ENCODE measurements at places on chromosomes 7 and 10.
A peak's percentile ranks its signal among the peaks of the same experiment; 100 is the strongest.

DNA sequence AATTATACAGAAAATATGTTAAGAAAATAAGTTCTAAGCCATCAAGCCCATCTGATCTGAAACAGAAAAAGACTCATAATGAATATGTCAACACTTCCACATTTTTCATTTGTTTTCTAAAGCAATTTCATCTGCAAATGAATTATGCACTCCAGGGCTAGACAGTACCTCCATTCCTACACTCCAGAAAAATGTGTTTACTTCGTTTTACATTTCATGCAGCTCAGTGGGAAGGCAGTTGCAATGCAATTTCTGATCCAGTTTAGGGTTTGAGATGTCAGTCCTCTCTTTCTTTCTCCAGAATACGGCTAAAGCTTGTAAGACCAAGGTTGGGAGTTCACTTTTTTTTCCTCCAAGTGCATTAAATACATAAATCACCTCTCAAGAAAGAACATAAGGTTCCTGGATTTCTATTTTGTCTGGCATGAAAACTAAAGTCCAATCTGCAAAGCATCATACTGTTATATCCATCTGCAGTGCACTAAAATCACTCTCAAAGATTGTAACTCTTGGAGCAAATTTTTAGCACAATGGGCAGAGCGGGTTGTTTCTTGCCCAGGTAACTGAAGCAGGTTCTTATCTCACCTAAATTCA is 348.8 kb upstream of the C7orf33 start:
- DNase-seq = no peak

- no peak for DNase-seq
Observed at GRCh38 chr10:47299611-47300428, at the start of gene GDF10. TSS of gene GDF10 (plus strand) at chr10:47300197. CDS start at chr10:47300652, 455 bp downstream.

- DNase-seq = peak; percentile 92
Observed at GRCh38 chr7:98745722-98746318, 124.0 kb downstream of the TMEM130 start.

DNA sequence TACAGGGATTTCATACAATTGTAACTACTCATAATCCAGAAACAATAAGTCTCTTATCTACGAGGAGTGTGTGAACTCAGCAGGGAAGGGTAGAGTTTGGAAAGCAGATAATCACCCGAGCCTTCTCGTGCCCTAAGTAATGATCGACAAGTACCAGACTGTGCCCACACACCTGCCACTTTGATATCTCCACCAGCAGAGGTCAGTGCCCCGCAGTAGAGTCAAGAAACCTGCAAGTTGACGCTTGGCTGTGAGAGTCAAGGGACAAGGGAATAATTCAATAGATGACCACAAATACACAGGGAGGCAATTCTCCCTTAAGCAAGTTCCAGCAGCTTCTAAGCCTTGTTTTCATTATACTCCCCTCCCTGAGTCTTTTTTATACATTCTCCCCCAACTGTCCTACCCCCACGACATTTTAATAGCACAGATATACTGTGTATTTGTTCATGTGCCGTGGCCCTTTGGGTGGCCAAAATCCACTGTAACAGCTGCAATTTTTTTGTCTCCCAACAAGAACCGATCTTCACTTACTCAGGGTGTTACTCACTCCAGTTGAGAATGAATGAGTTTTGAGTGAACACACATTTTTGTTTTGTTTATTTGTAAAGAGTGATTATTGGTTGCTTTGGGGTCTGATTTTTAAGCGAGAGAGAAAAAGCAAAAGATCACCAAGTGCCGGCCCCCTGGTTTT is 106.9 kb upstream of the RHEB start:
- DNase-seq = peak; percentile 40

DNA sequence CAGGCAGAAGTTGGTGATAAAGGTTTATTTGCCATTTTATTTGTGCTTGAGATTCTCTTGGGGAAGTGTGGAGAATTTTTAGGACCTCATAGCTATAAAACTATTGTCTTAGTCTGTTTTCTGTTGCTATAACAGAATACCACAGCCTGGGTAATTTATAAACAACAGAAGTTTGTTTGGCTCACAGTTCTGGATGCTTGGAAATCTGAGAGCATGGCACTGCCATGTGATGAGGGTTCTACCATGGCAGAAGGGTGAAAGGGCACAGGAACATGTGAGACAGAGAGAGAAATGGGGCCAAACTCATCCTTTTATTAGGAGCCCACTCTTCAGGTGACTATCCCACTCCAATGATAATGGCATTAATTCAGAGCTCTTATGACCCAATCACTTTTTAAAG is 12.3 kb downstream of the SUN3 start:
- no peak for DNase-seq

- DNase-seq = no peak
Observed at GRCh38 chr10:105473170-105473569, 832.1 kb downstream of the SORCS3 start.

- peak; percentile 49 for DNase-seq
Observed at GRCh38 chr7:152178405-152179058, 153.1 kb downstream of the GALNT11 start.

DNA sequence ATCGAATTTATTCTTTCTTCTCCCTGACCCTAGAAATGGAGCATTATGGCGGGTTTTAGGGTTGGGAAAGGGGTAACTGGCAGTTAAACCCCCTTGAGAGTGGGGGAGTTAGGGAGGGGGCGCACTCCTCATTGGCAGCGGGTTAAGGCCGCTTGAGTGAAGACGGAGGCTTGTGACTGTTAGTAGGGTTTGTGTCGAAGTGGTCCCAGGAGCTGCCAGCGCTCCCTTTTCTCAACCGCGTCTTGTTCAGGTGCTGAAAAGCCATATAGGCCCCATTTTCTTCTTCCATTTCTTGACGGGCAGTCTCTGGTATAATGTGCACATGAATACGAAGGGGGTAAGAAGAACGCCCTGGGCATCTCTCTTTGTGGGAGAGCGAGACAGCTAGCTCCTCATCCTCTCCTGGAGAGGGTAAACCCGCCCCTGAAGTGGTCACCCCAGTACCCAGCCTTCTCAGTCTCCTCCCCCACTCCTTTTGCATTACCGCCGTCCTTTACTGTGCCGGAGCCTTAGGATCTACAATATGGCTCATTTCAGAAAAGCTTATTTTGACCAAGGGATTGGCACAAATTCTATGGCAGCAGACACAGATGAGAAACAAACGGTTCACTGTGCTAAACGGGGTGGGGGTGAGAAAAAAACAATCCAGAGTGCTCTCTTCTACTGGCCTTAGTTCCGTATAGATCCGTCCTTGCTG is 836 bp downstream of the KMT2E start:
- DNase-seq = peak; percentile 59

- no peak for DNase-seq
Observed at GRCh38 chr7:92699966-92700514, 109.8 kb upstream of the FAM133B start.

DNA sequence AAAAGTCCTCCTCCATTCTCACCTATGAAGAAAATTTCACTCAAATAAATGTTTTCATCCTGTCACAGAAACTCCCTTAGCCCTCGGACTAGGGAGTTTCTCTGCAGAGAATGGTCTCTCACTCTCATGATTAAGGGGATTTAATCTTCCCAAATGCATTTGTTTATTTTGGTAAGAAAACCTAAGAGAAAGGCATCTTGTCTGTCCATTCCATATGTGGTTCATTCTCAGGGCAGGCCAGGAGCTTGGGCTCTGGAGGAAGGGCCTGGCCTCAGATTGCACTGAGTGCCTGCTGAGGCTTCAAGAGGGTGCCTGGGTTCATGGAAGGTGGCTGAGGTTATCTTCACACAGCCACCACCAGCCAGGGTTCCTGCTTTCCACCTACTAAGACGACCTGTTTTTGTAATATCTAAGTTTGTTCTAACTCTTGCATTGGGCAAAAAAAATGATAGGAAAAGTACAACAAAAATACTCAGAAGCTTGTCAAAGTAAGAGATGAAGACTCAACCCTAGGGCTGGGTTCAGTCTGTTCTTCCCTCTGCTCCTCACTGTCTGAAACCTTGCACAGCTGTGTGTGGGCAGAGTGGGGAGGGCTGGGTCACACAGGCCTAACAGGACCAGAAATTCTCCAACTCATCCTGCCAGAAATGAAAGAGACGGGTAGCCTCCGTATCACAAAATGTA is 186.7 kb downstream of the CXCL12 start:
- DNase-seq = no peak

GRCh38 chr7:116421298-116421697 is 78.2 kb upstream of the CAV2 start:
- no peak for DNase-seq

- DNase-seq = no peak
Observed at GRCh38 chr7:39816462-39817060, 133.5 kb upstream of the CDK13 start.

DNA sequence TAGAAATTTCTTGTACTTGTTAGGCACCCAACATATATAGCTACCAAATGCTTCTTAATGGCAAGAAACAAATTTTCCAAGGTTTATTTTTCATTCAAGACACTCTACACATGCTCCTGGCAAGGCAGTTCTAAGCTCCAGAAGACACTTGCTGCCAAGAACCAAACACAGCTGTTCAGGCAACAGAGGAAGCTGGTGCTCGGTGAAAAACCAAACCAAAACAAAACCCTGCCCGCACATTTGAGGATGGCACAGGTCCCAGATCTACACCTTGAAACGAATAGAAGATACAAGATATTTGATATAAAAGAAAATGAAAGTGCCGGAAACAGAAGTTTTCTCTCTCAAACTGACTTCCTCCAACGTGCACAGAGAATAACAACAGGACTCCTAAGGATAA is 4.9 kb upstream of the DNTT start:
- DNase-seq = no peak

GRCh38 chr10:34033078-34033477 is 698.6 kb upstream of the NRP1 start:
- DNase-seq = no peak

GRCh38 chr10:68559841-68560185 is 324 bp upstream of the TET1 start:
- peak; percentile 7 for DNase-seq

DNA sequence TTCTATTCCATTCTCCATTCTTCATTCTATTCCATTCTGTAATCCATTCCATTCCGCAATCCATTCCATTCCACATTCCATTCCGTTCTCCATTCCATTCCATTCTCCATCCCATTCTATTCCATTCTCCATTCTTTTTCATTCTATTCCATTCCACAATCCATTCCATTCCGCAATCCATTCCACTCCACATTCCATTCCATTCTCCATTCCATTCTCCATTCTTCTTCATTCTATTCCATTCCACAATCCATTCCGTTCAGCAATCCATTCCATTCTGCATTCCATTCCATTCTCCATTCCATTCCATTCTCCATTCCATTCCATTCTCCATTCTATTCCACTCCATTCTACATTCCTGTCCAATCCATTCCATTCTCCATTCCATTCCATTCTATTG is 85.2 kb downstream of the NSUN6 start:
- no peak for DNase-seq

DNA sequence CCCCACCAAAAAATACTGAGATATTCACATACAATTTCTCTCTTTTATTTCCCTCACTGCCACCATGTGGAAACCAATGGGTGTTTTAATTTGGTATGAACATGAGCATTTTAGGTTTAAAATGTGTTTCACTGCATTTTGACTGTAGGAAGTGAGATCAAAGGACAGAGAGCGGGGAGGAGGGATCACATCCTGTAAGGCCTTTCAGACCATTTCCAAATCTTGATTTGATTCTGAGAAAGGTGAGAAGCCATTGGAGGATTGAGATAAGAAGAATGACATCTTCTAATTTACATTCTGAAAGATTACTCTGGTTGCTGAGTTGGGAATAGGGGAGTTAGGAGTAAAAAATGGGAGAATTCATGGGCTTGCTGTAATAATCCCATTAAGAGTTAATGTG is 42.5 kb downstream of the GPR141 start:
- no peak for DNase-seq

- DNase-seq = peak; percentile 76
Observed at GRCh38 chr10:77641788-77642397, 4.3 kb upstream of the KCNMA1 start.

DNA sequence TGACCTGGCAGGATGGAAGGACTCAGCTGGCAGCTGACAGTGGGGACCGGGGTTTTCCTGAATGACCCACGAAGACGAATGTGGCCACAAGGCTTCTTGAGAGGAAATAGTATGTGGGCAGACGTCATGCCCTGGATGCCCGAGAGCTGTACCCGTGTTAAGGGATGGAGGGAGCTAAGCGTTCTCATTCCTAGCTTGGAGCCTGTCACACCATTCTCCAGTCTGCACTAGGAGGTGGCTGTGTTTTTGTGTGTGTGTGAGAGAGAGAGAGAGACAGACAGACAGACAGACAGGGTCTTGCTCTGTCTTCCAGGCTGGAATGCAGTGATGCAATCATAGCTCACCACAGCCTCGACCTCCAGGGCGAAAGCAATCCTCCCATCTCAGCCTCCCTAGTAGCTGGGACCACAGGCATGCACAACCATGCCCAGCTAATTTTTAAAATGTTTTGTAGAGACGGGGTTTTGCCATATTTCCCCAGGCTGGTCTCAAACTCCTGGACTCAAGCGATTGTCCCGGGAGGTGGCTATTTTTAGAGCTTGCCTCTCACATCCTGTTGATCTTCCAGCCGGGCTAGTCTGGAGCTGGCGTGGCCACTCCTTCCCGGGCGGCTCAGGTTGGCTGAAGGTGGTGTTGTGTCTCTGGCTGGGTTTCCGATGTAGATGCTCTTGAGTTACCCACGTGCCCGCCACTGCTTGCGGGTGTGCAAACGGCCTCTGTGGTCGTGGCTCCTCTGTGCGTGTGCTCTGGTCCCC is 2.1 kb downstream of the AMZ1 start:
- DNase-seq = peak; percentile 89

DNA sequence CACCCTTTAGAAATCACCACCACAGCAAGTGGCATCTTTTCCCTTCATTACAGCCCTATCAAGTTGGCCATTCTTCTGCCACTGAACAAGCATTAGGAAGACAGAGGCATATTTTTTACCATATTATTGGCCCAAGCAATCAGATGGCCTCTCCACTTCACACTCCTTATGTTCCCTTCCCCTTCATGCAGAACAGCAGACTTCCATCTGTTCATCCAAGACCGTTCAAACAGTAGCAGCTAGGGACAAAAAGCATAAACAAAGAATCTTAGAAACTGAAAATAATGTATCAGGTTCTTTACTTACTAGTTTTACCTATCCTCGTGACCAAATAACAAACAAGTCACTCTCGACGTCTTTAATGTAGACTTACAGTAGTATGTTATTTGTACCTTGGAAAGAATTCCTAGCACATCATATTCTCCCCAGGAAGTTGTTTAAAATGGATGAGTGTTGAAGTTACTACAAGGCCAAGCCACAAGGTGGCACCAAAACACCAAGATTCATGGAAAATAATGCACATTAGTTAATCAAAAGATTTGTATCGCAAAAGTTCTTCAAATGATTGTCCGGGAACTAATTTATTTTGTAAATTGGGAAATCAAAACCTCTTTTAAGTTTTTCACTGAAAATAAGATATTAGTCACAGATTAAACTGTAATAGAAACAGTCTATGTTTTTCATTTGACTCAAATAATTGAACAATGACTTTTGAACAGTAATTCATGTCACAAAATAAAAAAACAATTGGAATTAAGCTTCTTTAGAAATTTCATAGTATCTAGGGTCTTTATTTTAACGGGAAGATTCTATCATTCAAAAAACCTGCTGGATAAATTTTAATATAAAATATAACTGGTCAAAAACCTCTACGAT is 112.1 kb downstream of the VPS41 start:
- DNase-seq = peak; percentile 73

Data from suppressor macrophage treated with lipopolysaccharide for 1 hour (primary cell).